ENCODE measurements at places on chromosomes 4 and X.

DNA sequence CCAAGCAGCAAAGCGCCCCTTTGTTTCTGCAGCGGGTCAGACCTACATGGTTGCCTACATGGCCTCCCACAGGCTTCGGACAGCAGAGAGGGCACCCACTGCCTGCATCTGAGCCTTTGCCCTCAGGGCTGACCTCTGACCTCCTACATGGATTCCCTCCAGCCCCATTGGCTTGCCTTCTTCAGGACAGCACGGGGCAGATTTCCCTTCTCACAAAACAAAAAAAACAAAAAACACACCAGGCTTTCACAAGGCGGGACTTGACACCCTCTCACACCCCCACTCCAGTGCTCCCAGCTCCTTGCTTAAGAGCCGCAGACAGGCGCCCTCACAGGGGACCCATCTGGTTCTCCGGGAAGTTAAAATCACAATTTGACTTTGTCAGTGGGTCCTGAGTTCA is 32.9 kb downstream of the ZFYVE28 start:
- no peak for DNase-seq

GRCh38 chr4:151689211-151689991 is 71.4 kb downstream of the GATB start:
- no peak for DNase-seq

DNA sequence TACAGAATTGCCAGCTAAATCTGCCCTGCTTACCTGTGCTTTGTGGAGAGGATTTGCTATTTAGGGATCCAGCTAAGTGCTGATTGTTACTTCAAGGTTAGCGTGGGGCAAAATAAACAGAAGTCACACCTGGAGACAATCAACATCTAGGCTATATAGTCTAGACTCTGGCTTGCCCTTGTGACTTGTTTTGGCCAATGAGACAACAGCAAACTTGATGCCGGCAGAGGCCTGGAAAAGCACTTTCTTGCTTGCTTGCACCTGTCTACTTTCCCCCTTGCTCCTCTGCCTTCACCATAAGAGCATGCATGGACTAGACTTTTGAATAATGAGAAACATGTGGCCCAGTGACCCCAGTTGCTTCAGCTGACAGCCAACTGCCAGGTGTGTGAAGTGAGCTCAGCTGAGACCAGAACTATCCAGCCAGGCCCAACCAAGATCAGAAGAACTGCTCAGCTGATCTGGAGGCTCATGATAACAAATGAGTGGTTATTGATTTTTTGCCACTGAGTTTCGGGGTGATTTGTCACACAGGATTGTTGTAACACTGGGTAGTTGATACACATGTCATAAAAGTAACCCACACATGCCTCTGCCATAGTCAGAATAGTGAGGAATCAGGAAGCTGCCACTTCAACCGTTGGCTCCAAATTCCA is 164.4 kb downstream of the RBMX2 start:
- no peak for DNase-seq

DNA sequence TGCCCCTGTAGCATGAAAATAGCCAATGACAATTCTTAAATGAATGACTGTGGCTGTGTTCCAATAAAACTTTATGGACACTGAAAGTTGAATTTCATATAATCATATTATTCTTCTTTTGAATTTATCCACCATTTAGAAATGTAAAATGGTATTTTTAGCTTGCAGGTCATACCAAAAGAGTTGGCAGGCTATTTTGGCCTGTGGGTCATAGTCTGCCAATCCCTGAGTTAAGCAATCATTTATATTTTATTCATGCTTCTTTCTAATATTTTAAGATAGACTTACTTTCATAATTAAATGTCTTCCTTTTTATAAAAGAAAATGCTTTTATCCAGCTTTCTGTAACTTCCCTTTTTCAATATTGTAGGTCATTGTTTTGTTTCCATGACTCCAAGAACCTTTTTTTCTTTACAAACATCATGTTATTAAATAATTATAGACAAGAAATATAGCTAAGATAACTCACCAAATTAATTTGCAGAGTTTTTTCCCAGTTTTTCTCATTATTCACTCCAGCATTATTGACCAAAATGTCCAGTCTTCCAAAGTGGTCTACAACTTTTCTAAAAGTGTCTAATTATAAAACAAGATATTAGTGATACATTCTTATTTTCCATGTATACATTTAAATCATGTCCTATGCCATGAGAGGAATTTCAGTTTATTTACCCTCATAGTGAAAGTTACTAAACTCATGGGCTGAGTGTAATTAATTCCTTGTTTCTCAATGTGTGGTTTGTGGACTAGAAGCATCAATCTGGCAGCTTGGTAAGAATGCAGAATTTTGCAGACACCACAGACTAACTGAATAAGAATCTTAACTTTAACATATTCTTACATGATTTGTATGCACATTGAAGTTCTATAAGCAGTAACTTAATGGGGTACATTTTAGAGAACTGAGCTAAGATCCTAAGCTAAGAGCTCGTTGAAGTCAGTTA is 4.5 kb downstream of the HPGD start:
- DNase-seq = no peak

DNA sequence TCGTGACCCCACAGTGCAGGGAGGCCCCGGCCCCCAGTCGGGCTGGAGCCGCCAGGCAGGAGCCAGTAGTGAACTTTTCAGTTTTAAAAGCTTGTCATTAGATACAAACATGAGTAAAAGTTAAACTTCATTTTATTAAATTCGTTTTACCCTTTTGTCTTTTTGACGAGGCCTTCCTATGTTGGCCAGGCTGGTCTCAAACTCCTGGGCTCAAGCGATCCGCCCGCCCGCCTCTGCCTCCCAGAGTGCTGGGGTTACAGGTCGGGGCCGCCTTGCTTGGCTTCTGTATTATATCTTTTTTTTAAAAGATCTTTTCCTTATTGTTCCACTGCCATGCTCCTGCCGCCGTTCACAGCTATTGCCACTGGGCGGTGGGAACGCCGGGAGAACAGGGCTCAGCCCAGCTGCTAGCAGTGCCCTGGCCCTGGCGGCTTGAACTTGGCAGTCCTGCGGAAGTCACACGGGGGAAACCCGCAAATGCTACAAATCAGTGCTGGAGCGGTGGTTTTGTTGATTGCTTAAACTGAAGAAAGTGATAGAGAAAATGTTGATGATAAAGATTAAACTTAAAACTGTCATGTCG is 968 bp upstream of the NELFA start:
- peak; percentile 28 for DNase-seq

- DNase-seq = no peak
Measured at GRCh38 chr4:55458164-55458563, 62.4 kb downstream of the TMEM165 start.

GRCh38 chrX:96455078-96455477 is 229.6 kb upstream of the DIAPH2 start:
- DNase-seq = no peak

- DNase-seq = no peak
Measured at GRCh38 chr4:41361794-41362526, 105.2 kb downstream of the UCHL1 start.

DNA sequence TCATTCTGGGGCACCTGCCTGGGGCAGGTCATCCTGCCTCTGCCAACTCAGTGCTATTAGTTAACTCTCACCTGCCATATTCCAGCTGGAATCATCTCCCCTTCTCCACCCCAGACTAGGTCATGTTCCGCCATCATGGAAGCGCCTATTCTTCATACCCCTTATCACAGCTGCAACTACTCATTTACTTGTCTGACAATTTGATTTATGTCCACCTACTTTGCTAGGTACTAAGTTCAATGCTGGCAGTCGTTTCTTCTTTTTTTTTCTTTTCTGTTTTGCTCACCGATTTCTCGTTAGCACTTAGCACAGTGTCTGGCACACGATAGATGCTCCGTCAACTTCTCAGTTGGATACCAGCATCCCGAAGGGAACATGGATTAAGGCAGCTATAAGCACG is 1.1 kb upstream of the FMR1 start:
- no peak for DNase-seq

DNA sequence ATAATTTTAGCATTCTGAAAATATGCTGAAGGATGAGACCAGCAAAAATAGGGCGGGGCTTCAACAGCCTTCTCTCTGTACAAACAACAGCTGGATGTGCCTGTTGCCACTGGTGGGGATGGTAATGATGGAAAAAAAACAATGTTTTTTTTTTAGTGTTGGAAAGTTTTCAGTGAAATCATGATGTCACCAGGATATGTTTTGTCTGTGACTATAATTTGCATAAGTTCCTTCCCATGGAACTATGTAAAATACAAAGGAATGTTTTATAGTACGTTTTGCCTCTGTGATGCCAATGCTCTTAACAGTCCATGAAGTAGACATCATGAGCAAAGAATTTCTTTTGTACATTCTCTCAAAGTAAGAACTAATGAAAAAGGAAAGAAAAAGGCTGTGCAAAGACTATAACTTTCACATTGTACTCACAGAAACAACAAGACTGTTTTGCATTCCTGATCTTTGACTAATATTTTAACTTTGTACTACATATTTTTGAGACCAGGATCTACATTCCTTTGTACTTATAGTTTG is 589.7 kb downstream of the SPRY1 start:
- DNase-seq = no peak

- no peak for DNase-seq
Measured at GRCh38 chr4:133402616-133403015, 253.5 kb downstream of the PCDH10 start.

DNA sequence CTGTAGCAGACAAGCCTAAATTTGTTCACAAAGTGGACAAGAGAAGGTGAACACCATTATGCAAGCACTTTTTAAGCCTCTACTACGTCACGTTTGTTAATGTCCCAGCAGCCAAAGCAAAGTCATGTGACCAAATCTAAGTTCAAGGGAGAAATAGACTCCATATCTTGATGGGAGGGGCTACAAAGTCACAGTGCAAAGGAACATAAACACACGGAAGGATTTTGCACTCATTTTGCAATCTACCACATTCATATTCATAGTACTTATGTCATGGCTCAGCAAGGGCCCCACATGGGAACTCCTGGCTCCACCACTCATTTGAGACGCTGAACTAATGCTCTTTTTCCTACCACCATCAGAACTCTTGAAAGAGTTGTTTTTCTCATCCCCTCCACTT is 139.0 kb upstream of the JADE1 start:
- DNase-seq = no peak

GRCh38 chr4:70839589-70840093 is at the start of gene GRSF1:
GRSF1 (minus strand) TSS chr4:70839890; CDS start chr4:70839827, 63 bp downstream.
- DNase-seq = peak; percentile 66

DNA sequence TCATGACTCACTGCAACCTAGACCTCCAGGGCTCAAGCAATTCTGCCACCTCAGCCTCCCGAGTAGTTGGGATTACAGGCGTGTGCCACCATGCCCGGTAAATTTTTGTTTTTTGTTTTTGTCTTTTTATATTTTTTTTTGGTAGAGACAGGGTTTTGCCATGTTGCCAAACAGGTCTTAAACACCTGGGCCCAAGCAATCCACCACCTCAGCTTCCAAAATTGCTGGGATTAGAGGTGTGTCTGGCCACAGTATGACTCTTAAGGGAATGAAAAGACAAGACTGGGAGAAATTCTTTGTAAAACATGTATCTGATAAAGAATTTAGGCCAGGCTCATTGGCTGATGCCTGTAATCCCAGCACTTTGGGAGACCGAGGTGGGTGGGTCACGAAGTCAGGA is 29.2 kb upstream of the PDGFRA start:
- no peak for DNase-seq

- DNase-seq = no peak
Measured at GRCh38 chr4:158139086-158139485, 33.7 kb downstream of the GASK1B start.

GRCh38 chr4:36325499-36325898 is 44.1 kb downstream of the DTHD1 start:
- DNase-seq = no peak

DNA sequence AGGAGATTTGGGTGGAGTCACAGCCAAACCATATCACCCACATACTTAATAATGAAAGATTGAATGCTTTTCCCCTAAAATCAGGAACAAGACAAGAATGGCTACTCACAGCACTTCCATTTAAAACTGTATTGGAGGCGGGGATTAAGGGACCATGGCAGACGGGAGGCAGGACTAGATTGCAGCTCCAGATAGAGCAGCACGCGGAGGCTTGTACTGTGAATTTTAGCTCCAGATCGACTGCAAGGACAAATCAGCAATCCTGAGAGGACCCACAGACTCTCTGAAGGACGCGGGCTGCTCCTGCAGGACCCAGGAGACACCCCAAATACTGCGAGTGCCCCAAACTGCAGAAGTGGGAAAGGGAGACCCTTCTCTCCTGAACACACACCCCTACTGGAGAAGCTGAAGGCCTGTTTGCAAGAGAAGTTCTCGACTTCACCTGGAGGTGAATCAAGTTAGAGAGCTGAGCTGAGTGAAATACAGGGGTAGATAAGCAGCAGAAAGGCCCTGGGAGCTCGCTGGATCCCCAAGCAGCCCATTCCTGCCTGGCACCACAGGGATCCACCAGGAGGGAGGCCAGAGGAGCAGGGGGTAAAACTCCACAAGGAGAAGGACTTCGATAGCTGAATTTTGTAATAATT is 207.4 kb upstream of the INTU start:
- DNase-seq = no peak

GRCh38 chr4:93788712-93789111 is 39.8 kb upstream of the ATOH1 start:
- no peak for DNase-seq

- DNase-seq = no peak
Measured at GRCh38 chr4:170651786-170652185, 562.0 kb upstream of the AADAT start.

GRCh38 chr4:112128452-112128851 is 16.8 kb upstream of the FAM241A start:
- DNase-seq = no peak

GRCh38 chr4:61070269-61070668 is 129.9 kb upstream of the ADGRL3 start:
- DNase-seq = no peak

DNA sequence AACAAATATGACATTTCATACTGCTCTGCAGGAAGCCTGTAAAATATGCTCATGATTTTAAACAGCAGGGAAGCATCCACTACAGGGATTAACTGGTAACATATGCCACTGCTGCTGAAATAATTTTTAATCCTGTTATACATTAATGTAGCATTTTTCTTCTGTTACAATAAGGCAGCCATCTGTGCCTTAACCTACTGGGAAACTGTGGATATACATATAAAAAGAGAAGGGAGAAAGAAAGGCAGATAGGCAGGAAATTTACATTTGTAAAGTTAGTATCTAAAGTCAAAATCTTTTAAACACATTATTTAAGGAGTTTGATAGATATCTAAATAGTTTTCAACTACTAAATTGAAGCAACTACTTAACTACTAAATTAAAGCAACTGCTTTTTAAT is 514.6 kb upstream of the KLHL4 start:
- no peak for DNase-seq

- no peak for DNase-seq
Measured at GRCh38 chr4:152643153-152644035, 36.4 kb downstream of the TMEM154 start.

DNA sequence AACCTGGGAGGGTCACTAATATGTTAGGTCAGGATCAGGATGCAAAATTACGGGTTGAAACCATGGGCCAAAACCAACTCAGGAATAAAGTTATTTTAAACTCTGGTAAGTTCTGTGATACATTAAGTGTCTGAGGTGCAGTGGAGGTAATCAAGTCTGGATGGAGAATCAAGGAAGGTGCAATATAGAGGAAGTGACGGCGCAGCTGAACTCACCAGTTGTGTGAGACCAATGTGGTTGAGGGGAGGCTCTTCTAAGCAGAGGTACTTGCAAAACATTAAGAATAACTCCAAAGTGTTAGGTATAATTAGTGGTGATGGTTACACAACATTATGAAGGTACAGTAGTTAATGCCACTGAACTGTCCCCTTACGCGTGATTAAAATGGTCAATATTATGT is 19.7 kb downstream of the GAB3 start:
- no peak for DNase-seq

- no peak for DNase-seq
Measured at GRCh38 chrX:49230500-49231232, 2.5 kb downstream of the CACNA1F start.
